H4 (cell line): ENCODE measurements at places on chromosomes 12 and 14.
A peak's percentile ranks its signal among the peaks of the same experiment; 100 is the strongest.

DNA sequence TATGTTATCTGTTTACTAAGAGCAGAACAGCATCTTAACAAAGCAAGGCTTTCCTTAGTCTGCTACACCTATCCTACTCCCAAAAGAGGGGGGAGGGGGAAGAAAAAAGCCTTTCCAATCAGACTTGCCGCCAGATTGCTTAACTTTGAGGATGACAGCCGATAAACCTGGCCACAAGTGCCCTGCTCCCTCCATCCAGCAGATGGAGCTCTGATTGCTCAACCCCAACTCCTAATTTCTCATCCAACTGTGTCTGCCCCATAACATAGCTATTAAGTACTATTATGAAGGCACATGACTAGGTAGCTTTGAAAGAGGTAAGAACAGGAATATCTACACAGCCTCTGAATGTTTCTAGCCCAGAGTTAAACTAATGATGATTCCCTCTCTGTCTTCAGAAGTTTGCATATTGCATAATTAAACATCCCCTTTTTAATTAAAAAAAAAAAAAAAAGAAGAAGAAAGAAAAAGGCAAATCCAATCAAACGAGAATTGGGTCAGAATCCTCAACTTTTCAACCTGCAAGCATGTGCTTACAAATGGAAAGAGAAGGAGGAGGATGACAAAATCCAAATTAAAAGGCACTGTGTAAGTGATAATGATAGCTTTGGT, 247.4 kb downstream of the GALC start:
- DNase-seq: peak; percentile 13

GRCh38 chr12:89783359-89784060, 74.9 kb upstream of the ATP2B1 start:
- peak; percentile 33 for DNase-seq

DNA sequence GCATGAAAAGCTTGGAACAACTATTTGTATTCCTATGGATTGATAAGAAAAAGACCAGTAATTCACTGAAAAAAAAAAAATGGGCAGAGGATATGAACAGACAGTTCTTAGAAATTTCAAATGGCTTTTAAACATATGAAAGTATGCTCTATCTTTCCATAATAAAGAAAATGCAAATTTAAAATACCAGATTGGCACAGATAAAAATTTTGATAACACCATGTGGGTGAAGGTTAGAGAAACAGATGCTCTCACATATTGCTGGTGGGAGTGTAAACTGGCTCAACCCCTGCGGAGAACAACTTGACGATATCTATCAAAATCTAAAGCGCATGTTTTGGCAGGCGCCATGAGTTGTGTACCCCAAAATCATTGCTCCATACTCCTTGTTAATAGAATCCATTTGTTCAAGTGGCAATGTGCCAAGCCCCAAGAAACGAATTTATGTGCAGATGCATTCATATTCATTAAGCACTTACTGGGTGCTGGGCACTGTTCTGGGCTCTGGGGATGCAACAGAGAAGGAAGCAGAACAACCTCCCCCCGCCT, 29.5 kb upstream of the TMPO start:
- DNase-seq: no peak

- peak; percentile 67 for DNase-seq
Measured at GRCh38 chr12:85280165-85280983, at the start of gene ALX1. Gene ALX1, plus strand, starts transcription at chr12:85280220. Its CDS starts 42 bp downstream, at chr12:85280262.

DNA sequence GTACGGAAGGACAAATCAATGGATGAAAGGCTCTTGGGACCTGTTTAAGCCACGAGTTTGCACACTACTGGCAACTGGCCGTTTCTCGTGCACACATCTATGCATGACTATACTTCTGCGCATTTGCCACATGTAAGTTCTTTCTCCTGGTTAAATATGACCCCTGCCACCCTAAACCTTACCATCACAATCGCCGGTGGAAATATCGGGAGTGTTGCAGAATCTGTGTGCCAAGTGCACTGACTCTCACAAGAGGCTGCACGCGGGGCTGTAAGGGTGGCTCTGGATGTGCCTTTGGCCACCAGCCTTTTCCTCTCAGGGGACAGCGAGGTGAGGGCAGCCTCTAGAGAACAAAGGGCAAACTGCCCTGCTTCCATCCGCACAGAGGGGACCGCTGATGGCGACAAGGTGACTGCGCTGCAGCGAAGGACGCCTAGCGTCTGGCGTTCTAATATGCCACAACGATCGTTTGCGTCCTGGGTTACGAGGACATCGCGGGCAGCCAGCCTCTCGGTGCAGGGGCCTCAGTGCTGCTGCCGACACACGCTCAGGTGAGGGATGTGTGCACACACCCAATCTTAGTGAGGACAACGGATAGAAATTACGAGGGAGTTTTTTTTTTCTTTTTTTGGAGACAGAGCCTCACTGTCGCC, 232.2 kb downstream of the PCNX1 start:
- no peak for DNase-seq

- peak; percentile 54 for DNase-seq
Measured at GRCh38 chr12:6953442-6954315, 2.5 kb downstream of the PTPN6 start.

GRCh38 chr14:20802341-20803084, at the start of gene RNASE1:
Gene RNASE1, minus strand, starts transcription at chr14:20802844. Its CDS starts 776 bp downstream, at chr14:20802068.
- DNase-seq: peak; percentile 11

GRCh38 chr14:54197369-54197768, 199.4 kb upstream of the CDKN3 start:
- no peak for DNase-seq

GRCh38 chr12:111068290-111068689, 147.9 kb upstream of the MYL2 start:
- no peak for DNase-seq

DNA sequence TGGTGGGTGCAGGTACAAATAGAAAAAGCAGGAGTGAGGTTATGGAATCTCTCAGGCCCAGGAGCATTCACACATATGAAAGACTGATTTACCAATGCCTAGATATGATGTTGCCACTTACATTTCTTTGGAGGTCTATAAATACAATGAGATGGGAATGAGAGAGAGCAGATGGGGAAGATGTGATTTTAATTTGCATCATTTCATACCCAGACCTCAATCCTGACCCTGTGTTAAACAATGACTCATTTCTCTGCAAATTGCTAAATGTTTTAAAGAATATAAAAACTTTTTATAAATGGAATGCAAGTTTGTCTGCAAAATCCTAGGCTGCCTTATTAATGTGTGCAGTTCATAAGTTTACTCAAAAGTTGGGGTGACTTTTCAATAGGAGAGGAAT, 38.6 kb upstream of the GNG2 start:
- no peak for DNase-seq
